NCI-H524 treated with DMSO at 0.1 percent for 48 hours (cell line): ENCODE measurements at places on chromosomes 3 and 15.
A peak's percentile ranks its signal among the peaks of the same experiment; 100 is the strongest.

GRCh38 chr3:101819649-101820206 lies 29.6 kb upstream of the NFKBIZ start:
- no peak for DNase-seq

DNA sequence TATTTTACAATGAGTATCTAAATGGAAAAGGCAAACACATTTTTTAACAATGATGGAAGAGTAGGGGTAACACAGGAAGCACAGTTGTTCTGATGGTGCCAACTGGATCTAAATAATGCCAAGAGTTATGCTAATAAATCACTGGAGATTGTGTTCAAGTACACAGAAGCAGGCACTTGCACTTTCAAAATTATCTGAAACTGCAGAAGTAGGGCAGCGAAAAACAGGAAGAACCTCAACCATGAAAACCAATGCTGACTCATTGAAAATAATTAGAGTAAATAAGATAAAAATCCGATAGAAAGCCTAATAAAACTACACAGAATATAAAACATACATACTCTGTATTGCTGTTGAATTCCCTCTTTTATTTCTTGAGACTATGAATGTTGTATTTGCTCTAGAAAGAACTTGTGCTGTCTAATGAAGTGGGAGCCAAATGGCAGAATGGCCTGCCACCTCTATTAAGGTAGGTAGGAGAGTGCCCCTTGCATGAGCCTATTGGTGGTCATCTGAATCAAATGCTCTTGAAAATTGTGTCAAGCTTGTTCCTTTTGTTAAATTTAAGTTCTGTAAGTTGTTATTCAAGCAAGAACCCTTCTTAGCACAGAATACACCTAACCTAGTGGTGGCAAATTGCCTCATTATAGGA lies 93.7 kb downstream of the ABI3BP start:
- no peak for DNase-seq

DNA sequence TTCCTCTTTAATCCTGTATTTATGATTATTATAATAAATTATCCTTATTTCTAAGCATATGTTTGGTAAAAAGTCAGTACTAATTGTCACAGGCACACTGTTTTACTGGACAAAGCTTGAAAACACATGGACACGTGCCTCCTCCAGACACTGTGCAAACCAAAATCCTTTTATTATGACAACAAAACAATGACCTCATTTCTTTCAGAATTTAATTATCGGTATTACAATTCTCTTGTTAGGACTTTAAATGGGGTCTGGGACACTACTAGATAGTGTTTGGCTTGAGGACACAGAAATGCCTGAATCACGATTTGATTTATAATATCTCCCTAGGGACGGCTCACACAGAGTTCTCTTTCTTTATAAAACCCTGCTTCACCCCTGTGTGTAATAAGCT lies 107.3 kb upstream of the IGSF10 start:
- DNase-seq: no peak

DNA sequence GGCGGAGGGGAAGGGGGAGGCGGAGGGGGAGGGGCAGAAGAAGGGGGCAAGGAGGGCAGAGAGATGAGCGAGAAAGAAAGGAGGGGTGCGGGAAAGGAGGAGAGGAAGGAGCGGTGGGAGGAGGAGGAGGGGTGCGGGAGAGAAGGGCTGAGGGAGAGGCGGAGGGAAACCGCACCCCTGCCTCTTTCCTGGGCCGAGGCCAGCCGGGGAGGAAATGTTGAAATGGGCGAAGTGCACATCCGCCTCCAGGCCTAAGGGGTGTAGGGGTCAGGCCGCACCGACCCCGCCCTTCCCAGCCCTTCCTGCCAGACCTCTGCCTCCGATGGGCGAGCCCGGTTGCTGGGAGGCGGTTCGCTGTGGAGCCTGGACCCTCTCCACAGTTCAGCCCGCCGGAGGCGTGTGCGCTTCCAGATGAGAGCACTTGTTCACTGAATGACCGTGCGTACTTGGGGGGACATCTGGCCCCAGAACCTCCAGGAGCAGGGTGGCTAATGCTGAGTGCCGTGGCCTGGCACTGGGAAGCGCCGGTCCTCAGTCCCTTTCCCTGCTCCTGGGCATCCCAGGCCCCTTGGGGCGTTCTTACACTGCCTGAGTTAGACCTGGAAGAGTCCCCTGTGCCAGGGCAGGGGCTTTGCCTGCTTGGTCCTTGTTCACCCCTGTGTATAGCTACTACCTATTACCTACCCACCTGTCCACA lies 110.3 kb upstream of the KLF13 start:
- DNase-seq: peak; percentile 48

- DNase-seq: no peak
Measured at GRCh38 chr3:178001670-178002101, 534.5 kb upstream of the KCNMB2 start.

DNA sequence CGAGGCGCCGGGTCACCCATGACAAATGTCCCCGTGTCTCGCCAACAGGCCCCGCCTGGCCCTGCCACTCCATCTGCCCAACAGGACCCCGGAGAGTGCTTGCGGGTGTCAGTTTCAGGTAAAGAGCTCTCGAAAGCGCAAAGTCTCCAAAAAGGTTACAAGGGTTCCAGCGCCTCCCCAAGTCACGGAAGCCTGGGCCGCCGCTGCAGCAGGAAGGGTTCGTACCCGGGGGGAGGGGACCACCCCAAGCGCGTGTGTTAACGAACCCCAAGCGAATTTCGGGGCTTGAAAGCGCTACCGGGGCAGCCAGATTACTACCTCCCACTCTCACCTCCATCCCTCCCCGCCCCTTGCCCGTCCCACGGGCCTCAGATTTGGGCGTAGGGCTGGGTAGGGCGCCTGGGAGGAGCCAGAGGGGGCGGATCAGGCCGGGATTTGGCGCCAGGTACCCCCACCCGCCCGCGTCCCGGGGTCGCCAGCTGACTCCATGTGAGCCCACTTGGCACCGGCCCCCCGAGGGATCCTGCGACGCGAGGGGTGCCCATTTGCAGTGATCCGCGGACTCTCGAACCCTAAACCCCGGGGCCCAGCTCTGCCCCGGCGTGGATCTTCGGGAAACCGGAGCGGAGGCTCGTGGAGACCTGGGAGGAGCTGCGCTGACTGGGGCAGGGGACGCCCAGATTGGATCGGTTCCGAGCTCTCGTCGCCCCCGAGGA lies 85.9 kb downstream of the NR2F2 start:
- no peak for DNase-seq

GRCh38 chr3:139203752-139204151 lies 140.1 kb upstream of the MRPS22 start:
- no peak for DNase-seq

GRCh38 chr3:195240171-195240701 lies 30.7 kb downstream of the XXYLT1 start:
- DNase-seq: no peak

- no peak for DNase-seq
Measured at GRCh38 chr3:52534281-52535183, 875 bp upstream of the NT5DC2 start.

DNA sequence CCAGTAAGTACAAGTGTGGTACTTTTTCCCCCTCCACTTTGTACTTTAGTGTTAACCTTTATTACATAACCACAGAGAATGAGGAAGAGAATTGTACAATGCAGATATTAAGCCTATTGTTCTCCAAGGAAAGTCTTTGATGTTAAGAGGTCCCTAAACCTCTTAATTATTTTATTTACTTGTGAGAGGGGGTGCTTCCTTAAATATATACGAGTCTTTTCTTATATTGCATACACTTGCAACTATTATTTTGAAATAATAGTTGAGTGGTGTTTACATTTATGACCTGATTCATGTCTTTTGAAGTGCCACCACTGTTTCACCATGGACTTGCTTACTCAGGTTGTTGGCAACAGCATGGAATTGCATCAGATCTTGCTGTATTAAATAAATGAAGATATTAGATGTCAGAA lies 10.1 kb downstream of the USP3 start:
- no peak for DNase-seq

GRCh38 chr3:157459706-157460105 lies 23.1 kb downstream of the PTX3 start:
- no peak for DNase-seq

DNA sequence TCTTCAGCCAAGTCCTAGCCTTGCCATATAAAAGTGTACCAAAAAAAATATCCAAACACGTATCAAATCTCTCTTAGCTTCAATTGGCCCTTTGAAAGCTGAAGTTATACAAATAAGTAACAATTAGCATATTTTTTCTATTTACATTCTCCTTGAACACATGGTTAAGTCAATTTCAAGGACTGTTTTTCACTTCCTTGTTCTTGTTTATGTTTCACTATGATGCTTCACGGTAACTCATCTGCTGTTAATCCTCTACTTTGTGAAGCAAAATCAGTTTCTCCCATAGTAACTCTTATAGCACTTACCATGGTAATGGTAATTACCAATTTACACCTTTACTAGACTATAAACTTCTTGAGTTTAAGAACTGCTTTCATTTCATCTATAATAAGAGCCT lies 10.6 kb upstream of the SPRED1 start:
- no peak for DNase-seq

DNA sequence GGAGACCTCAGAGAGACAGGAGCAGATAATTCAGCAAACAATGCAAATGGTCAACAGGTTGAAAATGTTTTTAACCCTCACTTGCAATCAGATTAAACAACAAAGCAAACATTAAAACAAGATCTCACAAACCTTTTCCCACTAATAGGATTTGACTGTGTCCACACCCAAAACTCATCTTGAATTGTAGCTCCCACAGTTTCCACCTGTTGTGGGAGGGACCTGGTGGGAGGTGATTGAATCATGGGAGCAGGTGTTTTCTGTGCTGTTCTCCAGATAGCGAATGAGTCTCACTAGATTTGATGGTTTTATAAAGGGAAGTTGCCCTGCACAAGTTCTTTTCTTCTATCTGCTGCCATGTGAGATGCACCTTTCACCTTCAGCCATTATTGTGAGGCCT lies 1.3 kb upstream of the LYSMD4 start:
- DNase-seq: no peak

DNA sequence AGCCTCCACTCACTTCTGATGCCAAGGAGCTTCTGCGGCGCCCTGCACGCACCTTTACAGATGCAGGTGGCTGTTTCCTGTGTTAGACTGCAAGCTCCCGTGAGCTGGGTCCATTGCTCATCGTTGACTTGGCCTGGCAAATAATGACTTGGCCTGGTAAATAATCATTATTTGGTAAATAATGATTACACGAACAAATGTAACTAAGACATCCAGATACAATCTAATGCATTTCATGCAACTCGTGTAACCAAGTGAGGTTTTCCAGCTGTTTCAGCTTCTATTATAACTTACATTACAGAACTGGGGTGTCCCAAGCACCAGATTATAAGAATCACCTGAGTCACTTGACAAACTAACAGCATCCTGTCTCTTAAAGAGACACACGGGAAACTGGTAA lies 92.1 kb upstream of the BHLHE40 start:
- DNase-seq: no peak

DNA sequence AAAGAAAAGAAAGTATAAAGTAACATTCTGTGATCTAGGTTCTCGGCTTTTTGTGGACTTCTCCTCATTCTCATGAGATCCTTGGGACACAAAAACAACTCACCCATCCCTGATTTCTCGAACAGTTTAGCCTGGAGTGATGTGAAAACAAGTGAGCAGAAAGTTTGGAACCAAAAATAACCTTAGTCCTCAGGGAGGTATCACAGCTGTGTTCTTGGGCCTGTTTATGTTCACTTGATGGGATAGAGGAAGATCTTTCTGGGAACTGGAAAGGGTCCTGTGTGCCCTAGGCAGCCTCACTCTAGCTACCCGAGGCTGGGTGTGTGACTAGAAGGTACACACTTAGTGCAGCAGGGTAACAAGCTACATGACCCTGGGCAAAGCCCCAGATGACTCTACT lies 308.8 kb upstream of the PDZRN3 start:
- no peak for DNase-seq

- no peak for DNase-seq
Measured at GRCh38 chr3:72440491-72440890, 407.8 kb downstream of the SHQ1 start.

- DNase-seq: no peak
Measured at GRCh38 chr3:141863491-141863890, 13.0 kb upstream of the ATP1B3 start.
